AG04450 (cell line): ENCODE measurements at places on chromosomes 3 and 15.
A peak's percentile ranks its signal among the peaks of the same experiment; 100 is the strongest.

DNA sequence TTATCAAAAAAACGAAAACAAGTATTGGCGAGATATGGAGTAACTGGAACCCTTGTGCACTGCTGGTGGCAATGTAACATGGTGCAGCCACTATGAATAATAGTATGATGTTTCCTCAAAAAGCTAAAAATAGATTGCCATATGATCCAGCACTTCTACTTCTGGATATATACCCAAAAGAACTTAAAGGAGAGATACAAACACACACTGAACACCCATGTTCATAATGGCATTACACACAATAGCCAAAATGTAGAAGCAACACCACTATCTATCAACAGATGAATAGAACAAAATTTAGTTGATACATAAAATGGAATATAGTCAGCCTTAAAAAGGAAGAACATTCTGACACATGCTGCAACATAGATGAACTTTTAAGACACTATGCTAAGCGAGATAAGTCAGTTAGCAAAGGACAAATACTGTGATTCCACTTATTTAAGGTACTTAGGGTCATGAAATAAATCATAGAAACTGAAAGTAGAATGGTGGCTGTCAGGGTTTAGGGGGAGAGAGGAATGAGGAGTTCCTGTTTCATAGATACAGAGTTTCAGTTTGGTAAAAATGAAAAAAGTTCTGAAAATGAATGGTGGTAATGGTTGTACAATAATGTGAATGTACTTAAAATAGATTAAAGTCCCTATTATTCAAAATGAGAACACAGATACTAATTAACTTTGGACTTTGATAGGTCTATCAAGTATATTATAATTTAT is 59.4 kb upstream of the IMPG2 start:
- no peak for DNase-seq

GRCh38 chr3:69197922-69198530 is 75.6 kb upstream of the LMOD3 start:
- DNase-seq, result no peak

- DNase-seq, result no peak
These were observed 288.4 kb upstream of the GOLGA6L4 start for GRCh38 chr15:83947156-83947555.

DNA sequence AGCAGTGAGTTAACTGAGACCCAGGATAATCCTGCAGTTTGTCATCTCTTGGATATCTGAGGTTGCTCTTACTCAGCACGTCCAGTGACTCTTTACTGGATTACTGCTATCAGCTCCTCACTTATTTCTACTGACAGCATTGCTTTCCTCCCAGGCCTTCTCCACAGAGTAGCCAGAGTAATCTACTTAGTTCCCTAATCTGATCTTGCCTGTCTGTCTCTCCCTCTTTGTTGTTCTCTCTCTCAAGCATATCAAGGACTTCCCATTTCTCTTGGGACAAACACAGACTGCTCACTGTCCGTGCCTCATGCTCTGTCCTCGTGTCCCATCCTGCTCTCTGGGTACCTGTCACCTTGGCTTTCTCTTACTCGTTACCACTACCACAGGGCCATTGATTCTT is 376.2 kb downstream of the FEZF2 start:
- no peak for DNase-seq

DNA sequence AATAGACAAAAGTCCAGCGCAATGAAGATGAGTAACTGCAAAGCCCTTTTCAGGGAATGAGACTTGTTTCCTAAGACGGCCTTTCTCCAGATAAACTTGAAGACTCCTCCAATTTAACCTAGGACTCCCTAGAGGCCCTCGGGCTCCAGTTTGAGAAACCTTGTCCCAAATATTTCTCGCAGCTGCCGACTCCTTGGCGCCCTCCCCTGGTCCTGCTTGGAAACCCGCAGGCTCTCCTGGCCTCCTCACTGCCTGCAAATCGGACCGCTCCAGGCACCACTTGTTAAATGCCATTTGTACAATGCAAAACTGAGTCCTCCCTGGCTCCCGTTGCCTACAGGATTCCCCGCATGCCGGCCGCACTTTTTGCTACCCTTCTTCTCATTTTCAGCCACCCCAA is 36.8 kb downstream of the MUC4 start:
- no peak for DNase-seq

DNA sequence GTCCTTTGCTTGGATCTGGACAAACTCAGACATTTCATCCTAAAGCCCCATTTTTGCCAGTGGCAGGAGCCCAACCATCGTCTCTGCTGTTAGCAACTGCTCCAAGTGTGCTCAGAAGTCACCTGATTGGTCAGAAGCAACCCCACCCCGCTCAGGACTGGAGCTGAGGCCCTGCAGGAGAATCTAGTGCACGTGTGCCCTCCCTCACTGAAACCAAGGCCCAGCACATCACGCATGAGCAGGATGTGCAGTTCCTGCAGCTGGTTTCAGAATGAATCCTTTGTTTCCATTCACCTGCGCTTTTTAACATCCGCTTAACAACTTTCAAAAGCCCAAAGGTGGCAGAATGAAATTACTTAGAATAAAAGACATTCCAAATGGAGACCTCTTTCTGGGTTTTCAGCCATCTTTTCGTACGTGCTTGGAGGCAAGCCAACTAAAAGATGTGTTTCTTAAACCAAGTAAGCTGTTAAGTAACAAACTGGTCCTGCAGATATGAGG is 81.2 kb downstream of the SRGAP3 start:
- DNase-seq, result no peak

GRCh38 chr3:120566243-120566975 is 29.7 kb upstream of the NDUFB4 start:
- no peak for DNase-seq

GRCh38 chr3:108388136-108389132 is 92.1 kb downstream of the HHLA2 start:
- no peak for DNase-seq

- no peak for DNase-seq
These were observed 205.0 kb downstream of the AGBL1 start for GRCh38 chr15:86284635-86285034.

GRCh38 chr15:38035701-38036100 is 101.3 kb downstream of the TMCO5A start:
- DNase-seq, result no peak

DNA sequence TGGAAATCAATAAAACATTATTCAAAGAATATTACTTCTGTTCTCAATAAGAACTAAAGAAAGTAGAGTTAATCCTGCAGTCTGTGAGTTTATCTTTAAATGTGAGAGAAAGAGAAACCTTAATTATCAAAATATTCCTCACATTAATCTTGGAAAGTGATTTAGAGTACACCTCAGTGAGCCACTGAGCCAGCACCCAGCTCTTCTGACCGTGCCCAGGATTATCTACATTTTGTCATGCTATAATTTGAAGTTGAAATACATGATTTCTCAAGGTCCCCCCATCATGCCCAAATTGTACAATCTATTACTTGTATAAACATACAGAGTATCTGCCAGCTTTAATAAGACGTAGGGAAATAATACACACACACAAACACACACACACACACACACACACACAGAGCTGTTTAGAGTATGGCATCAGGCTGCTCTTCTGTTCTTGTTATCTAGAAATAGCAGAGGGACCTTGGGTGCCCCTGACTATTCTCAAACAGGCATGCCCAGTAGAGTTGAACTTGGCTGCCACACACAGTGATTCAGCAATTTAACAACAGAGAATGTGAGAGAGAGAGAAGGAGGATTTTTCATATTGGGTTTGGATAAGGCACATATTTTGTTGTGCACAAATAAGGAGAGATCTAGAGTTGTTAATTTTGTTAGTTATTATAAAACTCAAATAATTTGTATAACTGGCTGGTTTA is 74.4 kb downstream of the P2RY1 start:
- no peak for DNase-seq

DNA sequence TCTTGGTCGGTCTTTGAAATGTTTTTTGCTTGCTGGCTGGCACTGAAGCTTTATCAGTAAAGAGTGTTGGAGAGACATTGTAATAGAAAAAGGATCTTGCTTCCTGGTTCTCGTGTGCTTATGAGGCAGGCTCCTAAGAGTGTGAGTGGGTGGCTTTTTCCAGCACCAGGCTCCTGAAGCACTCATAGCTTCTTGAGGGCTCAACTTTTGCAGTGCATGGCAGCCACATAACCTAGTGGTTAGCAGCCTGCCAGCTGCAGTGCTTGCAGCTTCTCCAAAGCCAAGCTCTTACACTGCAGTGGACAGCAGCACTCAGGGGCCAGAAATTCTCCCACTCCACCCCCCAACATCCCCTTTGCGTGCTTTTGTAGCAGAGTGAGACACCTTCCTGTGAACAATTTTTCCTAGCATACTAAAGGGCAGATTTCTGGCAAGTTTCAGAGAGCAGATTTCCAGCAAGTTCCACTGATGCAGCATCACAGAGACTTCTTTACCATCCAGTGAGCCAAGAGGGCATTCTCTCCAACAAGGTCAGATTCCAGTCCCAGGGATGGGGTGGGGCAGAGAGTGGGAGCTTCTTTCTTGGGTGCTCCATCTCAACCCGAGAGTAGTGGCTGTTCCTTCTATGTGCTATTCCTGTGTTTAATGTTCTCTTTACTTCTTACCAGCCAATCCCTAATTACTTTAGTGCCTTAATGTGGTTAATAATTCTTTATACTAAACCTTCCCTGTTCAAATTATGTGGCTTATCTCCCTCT is 15.8 kb upstream of the ARHGEF26 start:
- no peak for DNase-seq

- no peak for DNase-seq
These were observed 366.2 kb downstream of the ERC2 start for GRCh38 chr3:56102032-56102431.

GRCh38 chr3:79019137-79019923 is 748.5 kb downstream of the ROBO1 start:
- peak; percentile 77 for DNase-seq

DNA sequence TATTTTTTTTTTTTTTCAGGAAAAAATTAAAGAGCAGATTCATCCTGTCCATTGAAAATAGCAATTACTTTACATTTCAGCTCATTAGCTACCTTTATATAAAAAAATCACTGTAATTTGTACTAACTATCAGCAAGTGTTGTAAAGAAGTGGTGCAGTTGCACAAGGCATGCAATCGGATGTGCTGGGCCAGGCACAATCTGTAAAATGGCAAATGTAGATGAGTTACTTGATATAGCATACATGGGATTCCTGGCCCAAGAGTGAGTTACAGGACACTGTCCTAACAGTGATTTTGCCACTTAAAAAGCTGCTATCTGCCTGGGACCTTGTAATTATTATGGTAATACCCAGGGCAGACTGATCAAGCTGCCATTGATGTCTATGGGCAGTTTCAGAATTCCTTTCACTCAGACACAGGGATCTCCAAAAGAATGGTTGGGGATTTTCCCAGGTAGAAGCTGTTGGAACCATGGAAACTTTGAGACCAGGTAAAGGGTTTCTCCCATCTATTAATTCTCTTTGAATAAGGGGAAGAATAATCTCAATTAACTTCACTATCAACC is 182.2 kb upstream of the ICE2 start:
- DNase-seq, result no peak

GRCh38 chr15:83592370-83593040 is 61.4 kb upstream of the ADAMTSL3 start:
- no peak for DNase-seq

- no peak for DNase-seq
These were observed 497 bp downstream of the PARP16 start for GRCh38 chr15:65286069-65286703.

- DNase-seq, result no peak
These were observed 30.2 kb downstream of the RNU5B-1 start for GRCh38 chr15:65334586-65335231.

DNA sequence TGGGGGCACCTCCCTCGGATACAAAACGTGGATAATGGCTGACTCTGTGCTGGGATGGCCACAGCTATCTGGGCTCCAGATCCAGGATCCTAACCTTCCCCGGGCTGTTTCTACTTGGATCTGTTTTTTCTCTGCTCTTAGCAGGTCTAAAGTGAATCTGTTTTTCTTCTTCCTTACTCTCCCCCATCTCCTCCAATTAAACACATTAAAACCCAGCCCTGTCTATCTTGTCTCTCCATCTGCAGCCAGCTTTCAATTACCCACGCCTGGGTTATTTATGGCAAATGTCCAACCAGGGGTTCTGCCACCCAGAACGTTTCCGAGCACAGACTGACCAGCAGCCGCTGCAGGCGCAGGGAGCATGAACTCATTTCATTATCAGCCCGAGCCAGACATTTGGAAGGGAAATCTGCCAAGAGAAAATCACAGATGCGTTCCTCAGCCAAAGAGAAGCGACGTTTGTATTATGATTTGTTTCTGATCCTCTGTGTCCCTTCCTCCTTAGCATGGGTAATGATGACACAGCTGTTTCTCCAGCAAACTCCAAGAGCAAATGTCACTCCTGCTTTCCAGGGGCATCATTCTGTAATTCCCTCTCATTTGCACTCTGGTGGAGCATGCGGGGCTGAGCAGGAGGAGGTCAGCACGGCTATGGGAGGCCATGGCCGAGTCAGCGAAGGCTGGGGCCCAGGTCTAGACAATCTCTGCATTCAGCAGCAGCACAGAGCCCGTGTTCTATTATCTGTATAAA is 42.0 kb downstream of the UMPS start:
- no peak for DNase-seq

DNA sequence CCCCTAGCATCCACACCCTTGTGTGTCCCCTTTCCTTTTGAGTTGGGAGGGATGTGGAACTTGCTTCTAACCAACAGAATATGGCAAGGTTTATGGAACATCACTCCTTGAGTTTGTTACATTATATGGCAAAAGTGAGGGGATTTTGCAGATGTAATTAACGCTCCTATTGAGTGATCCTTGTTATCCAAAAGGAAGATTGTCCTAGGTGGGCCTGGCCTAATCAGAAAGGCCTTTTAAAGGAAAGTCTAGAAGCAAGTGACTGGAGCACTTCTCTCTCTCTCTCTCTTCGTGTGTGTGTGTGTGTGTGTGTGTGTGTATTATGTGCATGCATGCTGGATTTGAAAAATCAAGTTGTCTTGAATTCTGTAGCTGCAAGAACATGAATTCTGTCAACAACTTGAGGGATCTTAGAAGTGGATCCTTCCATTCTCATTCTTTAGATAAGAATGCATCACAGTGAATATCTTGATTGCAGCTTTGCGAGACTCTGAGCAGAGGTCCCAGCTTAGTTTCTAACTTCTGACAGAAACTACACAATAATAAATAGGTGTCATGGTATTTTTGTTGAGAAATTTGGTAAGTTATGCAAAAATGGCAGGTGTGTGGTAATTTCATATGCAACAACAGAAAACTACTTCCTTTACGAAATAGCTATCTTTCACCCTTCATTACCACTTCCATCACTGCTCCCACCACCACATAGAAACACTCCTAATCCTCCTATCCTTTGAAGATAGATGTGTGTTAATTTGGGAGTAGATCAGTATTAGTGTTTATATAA is 360.9 kb upstream of the CBLB start:
- DNase-seq, result no peak

DNA sequence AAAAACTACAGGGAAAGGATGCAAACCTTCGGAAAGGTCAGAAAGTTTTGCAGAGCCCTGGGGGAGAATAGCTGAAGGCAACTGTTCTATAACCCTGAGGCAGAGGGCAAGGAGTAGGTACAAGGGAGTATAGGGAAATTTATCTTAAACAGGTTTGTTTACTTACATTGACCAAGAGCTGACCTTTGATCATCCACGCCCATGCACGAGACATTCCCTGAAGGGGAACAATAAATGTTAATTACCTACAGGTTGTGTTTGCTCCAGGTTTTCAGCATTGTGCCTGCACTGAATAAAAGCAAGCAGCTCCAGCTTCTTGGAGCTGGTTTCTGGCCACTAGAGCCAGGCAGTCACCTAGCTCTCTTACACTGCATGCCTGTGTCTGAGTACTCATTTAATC is 524.5 kb upstream of the TGFBR2 start:
- no peak for DNase-seq
